Activated CD8-positive, alpha-beta T cell treated with anti-CD3 and anti-CD28 coated beads, Interleukin-2, amount 10 ng/mL, durations not matched to agents 7 days and 5 days (primary cell): ENCODE measurements at places on chromosomes 11 and 22. TPM values are rescaled to one million over a fixed set of nuclear protein-coding genes. Genes with fewer than 3 reads are reported as not detected.

MPZL3 gene
- 19.6 TPM for total RNA-seq

CCDC81 gene
- total RNA-seq: 0.66 TPM

VSTM5 gene
- total RNA-seq: not detected

OR51G1 gene
- total RNA-seq: not detected

OR8J3 gene
- total RNA-seq: not detected

ZP1 gene
- not detected for total RNA-seq

THYN1 gene
- total RNA-seq: 53.7 TPM

PACS1 gene
- 91.6 TPM for total RNA-seq

MS4A14 gene
- not detected for total RNA-seq

OR8D1 gene
- not detected for total RNA-seq

ST14 gene
- total RNA-seq: not detected

OR10D3 gene
- total RNA-seq: not detected

CBX7 gene
- total RNA-seq: 8.6 TPM

SLC22A6 gene
- not detected for total RNA-seq

NTM gene
- not detected for total RNA-seq

RAB38 gene
- 0.82 TPM for total RNA-seq

FDXACB1 gene
- 5.9 TPM for total RNA-seq

TEX54 gene
- total RNA-seq: not detected

DAGLA gene
- not detected for total RNA-seq
